ENCODE measurements at places on chromosomes 11 and 22.

DNA sequence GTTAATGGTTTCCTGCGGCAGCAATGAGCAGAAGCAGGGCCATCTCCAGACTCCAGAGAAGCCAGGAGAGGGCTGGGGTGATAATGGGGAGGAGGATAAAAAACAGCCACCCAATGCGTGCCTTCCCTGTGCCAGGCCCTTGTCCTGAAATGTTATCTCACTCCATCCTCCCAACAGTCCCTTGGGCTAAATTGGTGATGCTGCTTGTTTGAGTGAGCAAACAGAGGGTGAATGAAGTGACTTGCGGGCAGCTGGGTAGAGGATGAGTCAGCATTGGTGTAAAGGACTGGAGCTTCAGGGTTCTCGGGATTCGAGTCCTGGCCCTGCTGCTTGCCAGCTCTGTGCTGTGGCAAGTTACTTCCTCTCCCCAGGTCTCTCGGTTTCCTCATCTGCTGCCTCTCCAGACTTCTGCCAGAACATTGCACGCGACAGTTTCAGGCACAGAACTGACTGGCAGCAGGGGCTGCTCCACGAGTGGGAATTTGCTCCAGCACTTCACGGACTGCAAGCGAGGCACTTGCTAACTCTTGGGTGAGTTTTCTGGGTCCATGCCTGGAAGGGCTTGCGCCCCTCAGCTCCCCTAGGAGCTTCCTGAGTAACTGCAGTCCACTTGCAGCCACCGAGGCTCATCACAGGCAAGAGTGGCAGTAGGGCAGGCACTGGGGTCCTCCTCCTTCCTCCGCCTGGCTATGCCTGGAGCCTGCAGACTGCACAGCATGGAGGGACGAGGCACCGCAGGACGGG is at the start of gene P2RY6:
TSS of gene P2RY6 (plus strand) at position 403 of the 744 bp plus-strand sequence. CDS start 24,181 bp downstream, outside the sequence.
- DNase-seq = peak; percentile 87

- no peak for DNase-seq
Measured at GRCh38 chr11:120509346-120510053, 2.0 kb upstream of the GRIK4 start.

- no peak for DNase-seq
Measured at GRCh38 chr11:70871881-70872280, 380.5 kb downstream of the SHANK2 start.

GRCh38 chr11:77046060-77046501 is 11.9 kb downstream of the B3GNT6 start:
- DNase-seq = no peak

DNA sequence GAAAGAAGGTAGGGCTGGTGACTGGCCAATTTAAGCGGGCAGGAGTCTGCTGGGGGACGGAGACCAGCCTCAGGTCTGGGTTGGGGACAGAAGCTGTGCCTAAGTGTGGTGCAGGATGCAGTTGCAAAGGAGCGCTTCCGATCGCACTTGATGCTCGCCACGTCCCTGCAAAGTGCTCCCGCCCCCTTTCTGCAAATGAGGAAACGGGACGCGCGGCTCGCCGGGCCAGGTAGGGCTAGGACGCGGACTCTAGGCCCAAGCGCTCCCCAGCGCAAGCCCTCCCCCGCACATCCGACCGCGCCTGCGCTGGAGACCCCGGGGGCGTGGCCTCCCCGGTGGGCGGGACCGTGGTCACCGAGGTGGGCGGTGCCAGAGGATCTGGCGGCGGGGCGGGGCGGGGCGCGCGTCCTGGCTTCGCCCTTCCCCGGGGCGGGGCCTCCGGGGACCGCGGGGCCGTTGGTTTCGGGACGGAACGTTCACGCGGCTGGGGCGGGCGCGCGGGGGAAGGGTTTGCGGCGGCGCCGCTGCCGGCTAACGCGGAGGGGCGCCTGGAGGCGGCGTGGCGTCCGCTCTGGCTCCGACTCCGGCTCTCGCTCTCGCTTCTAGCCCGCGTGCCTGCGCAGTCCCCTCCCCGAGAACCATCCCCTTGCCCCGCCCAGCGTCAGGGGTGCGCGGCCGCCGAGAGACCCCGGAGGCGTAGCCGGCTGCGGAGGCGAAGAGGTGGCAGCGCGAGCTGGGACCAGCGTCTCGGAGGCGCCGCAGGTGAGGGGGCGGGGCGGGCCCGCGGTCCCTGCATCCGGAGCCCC is at the start of gene FAM118A:
TSS of gene FAM118A (plus strand) at position 513 of the 806 bp plus-strand sequence. CDS start 12,446 bp downstream, outside the sequence.
- DNase-seq = peak; percentile 91

GRCh38 chr11:123483466-123483865 is 53.4 kb downstream of the GRAMD1B start:
- DNase-seq = no peak

GRCh38 chr22:42721045-42721434 is 370 bp upstream of the A4GALT start:
- DNase-seq = no peak

DNA sequence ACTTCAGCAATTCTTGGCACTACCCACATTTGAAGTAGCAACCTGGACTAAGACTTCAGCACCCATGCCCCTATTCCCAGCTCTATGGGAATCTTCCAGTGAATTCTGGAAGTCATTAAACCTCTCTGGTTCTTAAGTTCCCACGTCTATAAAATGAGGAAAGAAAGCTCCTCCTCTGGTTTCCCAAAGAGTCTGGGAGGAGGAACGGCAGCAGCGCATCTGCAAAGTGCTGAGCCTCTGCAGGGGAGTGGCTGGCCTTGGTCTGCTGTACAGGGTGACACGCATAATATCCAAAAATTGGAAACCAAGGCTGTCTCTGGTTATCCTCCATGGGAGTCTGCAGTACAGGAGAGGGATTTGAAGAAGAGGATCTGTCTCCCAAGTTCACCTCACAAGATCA is 73.6 kb upstream of the TP53I11 start:
- DNase-seq = no peak

- no peak for DNase-seq
Measured at GRCh38 chr22:39510529-39511149, 8.5 kb downstream of the MIEF1 start.

GRCh38 chr11:75072582-75072981 is 24.1 kb downstream of the OR2AT4 start:
- DNase-seq = no peak

GRCh38 chr11:60263402-60263801 is 17.1 kb upstream of the MS4A4A start:
- DNase-seq = peak; percentile 79

GRCh38 chr11:68825571-68825970 is 16.1 kb downstream of the CPT1A start:
- DNase-seq = no peak

Data from inflammatory macrophage treated with lipopolysaccharide for 4 hours (primary cell).